ENCODE measurements at places on chromosomes 1 and 21.

- no peak for DNase-seq
These were observed 1.7 kb upstream of the CLCA1 start for GRCh38 chr1:86466986-86467385.

GRCh38 chr1:172394141-172394751 lies 26.2 kb upstream of the C1orf105 start:
- DNase-seq: peak; percentile 77

GRCh38 chr1:176773038-176773437 lies 310.1 kb downstream of the PAPPA2 start:
- no peak for DNase-seq

DNA sequence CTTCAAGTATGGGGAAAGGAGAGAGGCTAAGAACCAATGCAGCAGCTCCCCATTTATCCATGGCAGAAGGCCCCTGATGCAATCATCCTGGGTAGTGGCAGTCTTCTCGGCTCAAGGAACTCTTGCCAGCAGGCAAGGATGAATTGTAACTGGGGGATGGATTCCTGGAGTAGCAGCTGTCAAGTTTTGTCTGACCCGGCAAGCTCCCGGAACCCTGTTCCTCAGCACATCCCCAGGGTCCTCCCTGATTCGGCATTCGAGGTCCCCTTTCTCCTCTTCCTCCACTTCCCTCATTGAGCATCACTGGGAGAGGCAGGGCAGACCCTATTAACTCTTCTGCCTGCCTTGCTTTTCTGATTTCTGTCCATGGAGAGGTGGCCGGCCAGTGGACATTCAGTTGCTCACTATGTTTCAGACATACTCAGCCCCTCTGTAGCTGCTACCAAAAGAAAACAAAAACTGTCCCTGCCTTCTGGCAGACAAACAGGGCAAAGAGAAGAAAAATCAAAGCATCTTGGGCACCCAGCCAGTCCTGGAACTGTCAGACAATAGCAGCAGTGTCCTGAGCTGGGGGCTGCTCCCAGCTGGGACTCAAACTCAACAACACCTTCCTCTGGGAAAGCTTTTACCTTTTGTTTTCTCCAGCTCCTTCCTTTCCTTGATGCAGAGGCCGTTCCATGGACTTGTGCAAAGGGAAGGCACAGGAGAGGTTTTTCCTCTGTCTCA lies 5.6 kb upstream of the PTCH2 start:
- DNase-seq: no peak

DNA sequence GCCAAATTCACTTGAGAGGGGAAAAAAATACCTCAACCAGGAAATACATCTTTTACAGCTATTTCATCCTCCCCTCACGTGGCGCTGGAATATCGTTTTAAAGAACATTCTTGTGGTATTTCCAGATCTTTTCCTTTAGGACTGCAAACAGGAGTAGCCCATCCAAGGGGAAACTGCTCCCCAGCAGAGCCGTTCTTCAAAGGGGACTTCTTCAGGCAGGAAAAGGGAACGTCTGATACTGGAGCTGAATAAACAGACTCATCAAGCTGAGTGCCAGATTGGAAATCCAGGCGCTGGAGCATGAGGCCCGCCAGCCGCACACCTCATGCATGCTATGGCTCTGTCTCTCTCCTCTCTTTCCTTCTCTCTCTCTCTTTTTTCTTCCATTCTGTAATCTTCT lies 34.0 kb upstream of the PROX1 start:
- no peak for DNase-seq

GRCh38 chr1:107544285-107544684 lies 403.4 kb downstream of the NTNG1 start:
- no peak for DNase-seq

- peak; percentile 71 for DNase-seq
These were observed 98.9 kb upstream of the BACE2 start for GRCh38 chr21:41068967-41069642.

GRCh38 chr1:228004331-228004855 lies 2.4 kb upstream of the WNT3A start:
- DNase-seq: no peak

- DNase-seq: no peak
These were observed 82.8 kb upstream of the CD34 start for GRCh38 chr1:207993477-207994445.

DNA sequence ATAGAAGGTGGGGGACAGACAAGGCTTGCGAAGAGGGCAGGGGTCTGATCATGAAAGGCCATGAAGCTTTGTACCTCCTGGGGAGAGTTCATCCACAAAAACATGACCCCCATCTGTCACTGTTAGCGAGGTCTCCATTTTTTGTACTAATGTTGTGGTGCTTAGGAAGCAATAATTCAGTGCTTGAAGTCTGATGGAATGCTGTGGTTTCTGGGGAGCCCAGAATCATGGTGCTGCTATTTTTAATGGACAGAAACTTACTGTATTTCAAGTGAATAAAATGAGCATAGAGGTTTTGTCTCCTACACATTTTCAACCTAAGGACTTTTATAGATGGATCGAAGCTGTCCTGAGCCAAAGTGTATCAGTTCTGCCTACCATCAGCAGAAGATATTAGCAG lies 28.2 kb upstream of the RGL1 start:
- no peak for DNase-seq

- no peak for DNase-seq
These were observed 40.2 kb downstream of the GPR161 start for GRCh38 chr1:168096296-168097165.

DNA sequence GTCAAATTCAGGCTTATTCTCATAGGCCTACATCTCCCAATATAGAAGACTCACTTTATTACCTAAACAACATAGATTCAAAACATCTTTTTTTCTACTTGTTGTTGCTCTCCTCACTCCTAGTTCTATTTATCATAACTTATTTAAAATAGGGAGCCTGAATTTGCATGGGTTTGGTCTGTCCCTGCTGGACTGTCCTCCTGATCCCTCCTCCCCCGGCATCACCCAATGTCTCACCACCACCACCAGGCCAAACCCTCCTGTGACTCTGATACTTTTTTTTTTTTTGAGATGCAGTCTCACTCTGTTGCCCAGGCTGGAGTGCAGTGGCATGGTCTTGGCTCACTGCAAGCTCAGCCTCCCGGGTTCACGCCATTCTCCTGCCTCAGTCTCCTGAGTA lies 31.8 kb upstream of the MYBPHL start:
- no peak for DNase-seq

DNA sequence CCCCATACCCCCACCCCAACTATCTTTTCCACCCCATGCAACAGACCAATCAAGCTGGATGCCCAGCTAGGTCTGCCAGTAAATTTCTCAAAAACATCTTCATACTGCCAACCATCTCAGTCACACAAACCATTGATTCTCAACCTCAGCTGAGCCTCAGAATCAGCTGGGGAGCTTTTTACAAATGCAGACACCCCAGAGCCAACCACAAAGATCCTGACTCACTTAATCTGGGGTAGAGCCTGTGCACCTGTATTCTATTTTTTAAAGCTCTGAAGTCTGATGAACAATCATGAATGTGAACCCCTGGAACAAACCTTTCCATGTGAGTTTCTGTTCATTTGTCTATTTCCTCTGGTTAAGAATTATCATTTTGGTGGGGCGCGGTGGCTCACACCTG lies 66.0 kb downstream of the ZNF281 start:
- DNase-seq: no peak

DNA sequence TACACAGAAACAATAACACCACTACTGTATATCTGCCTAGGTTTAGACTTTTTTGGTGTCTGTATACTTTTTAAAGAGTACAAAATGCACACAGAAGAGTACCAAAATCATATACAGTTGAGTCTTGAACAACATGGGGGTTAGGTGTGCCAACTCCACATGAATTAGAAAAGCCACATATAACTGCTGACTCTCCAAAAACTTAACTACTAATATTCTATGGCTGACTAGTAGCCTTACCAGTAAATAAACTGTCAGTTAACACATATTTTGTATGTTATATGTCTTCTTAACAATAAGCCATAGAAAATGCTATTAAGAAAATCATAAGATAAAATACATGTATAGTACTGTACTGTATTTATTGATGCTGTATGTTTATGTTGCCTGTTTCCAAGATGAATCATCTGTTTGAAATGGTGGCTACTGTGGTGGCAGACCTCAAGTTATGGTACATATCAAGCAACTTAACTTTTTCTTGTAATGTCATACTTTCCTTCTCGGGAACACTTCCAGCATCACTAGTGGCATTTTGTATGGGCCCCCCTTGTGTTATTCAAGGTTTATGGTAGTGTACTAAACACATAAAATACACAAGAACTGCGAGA lies 71.2 kb downstream of the LHX4 start:
- DNase-seq: no peak

DNA sequence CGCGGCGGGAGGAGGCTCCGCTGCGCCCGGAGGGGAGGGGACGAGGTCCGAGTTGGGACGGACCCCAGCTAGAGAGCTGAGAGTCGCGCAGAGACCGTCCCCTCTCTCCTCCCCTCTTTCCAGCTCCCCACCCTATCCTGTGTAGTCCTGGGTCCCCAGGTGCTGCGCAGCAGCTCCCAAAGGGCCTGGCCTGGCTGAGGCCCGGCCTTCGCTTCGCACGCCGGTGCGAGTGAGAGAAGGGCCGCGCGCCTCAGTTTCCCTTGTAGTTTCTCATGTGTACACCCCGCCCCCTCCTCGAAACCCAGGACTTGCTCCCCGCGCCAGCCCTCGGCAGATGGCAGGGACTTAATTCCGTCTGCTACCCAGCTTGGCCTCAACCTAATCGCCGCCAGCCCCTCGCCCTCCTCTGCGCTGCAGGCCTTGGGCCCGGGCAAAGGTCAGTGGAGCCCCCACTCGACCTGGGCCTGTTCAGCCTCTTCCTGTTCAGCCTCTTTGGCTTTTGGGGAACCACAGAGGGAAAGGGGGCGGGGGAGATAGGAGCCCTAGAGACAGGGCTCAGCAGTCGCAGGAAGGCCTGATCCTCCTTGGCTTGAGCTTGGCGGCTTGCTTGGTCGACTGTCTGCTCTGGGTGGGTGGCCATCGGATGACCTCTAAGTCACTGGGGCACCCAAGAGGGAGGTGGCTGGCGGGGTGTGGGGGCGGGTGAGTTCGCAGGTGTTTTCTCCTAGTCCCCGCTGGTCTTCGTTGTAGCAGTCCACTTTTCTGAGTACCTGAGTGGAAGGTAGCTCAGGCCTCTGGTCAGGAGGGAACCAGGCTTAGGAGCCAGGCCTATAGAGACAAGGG lies 1.0 kb downstream of the ZNF687 start:
- peak; percentile 27 for DNase-seq

DNA sequence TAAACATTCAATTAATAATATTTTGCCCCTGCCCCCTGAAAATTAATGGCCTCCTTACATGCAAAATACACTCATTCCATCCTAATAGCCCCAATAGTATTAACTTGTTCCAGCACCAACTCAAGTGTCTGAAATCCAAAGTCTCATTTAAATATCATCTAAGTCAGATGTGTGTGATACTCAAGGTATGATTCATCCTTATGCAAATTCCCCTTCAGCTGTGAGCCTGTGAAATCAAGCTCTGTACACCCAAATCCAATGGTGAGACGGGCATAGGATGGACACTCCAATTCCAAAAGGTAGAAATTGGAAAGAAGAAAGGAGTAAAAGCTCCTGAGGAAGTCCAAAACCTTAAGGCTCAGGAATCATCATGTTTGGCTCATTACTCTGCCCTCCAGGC lies 83.5 kb downstream of the HHAT start:
- no peak for DNase-seq

DNA sequence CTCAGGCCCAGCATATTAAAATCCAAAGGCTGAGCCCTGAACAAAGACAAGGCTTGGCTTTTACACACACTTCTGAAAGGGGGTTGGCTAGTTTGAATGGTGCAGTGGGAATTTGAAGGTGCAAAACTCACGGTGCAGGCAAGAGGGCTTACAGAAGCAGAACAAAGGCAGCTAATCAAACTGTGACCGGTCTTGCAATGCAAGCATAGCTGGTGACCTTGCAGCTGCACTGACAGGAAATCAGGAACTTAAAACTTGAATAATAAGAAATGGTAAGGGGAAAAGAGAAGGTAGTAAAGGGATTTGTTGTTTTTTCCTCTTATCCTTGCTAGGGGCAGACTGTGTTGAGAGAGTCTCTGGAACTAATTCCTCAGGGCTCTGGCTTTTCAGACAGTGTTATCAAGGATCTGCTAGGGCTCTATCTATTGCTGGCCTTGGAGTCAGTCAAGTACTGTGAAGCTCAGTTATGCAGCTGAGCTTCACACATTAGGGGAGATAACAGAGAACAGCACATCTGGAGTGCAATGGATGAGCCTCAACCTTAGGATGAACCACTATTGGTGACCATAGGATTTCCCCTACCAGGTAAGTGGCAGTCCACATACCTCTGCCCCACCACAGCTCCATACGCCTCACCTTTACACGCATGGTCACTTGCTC lies 97.6 kb downstream of the PPIAL4G start:
- no peak for DNase-seq

DNA sequence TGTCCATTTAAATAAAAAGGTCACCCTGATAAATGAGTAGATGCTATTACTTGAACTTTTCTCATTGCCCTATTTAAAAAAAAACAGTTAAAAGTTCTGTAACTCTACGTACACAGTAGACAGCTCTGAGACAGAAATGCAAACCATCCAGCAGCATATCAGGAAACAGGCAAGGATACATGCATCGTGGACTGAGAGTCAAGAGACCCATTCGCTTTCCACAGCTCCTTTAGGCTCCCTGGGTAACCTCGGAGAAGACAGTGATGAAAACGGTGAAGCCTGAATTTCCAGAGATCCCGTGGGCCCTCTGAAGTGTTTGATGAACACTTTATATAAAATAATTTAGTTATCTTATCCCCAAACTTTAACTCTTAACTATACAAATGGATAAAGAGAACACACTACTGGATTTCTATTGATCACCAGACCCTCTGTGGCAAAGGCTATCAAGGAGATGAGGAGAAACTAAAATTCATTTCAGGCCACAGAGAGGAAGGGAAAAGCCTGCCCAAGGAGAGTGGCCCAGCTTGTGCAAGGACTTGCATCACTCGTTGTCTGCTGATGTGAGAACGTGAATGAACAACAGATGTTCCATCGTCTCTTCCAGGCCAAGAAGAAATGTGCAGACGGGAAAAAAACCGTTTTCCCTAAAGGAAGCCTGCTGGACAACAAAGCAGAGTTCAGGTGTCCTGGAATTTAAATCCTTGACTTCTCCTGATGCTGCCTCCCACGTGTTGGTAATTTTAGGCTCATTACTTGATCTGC lies 131.0 kb downstream of the TGFBR3 start:
- no peak for DNase-seq

GRCh38 chr1:201905234-201905890 lies 16.7 kb downstream of the SHISA4 start:
- no peak for DNase-seq

GRCh38 chr1:222521299-222522104 lies 26.4 kb downstream of the HHIPL2 start:
- no peak for DNase-seq

DNA sequence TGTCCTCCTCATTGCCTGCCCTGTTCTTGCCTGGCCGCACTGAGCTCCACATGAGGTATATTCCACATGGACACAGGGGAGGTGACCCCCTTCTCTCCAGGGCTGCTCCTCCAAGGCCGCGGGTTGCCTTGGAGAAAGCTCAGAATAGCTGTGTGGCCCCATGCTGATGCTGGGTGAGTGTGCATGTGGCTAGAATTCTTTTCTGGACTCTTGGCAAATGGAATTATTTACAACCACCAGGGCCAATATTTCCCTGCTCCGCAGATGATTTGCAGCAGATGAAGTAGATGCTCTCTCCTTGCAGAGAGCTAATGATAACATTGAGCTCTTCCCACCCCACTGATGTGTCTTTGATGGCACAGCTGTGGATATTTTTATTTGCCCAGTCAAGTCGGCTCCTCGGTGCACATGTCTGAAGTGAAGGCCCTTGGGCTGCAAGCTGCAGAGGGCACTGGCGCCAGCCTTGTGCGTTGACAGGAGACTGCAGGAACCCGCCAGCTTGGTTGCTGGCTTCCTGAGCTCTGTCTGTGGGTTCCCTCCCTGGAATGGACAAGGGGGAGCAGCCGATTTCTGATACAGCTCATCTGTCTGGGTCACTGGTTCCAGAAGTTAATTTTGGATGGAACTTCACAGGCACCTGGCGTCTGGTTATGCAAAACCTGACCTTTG lies 404.7 kb upstream of the VAMP3 start:
- no peak for DNase-seq
